ENCODE measurements at places on chromosomes 12 and 14. TPM values are rescaled to one million over a fixed set of nuclear protein-coding genes. Genes with fewer than 3 reads are reported as not detected.

DNAH10 gene
- total RNA-seq = 25.1 TPM

CAPS2 gene
- 35.6 TPM for total RNA-seq

ITGB7 gene
- 4.1 TPM for total RNA-seq

DNA sequence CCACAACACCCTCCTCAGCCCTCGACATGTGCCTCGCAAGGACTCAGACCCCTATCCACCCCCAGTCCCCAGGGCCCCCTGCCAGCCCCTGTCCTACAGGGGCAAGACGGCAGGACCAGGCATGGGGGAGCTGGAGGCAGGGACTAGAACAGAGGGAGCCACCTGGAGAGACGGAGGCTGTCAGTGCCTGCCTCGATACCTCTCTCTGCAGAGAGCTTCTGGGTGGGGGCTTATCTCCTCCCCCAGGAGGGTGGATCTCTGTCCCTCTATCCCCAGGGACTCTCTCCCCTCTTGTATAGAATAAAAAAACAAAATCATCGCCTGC lies 2.0 kb upstream of the CPNE6 start:
- H3K27me3 ChIP-seq = no peaks in the 10 kb centered on the region
- DNase-seq = no peak
- H3K36me3 ChIP-seq = no peaks in the 10 kb centered on the region
- H3K4me1 ChIP-seq = peaks cover 4% of the 10 kb centered on the region

DNA sequence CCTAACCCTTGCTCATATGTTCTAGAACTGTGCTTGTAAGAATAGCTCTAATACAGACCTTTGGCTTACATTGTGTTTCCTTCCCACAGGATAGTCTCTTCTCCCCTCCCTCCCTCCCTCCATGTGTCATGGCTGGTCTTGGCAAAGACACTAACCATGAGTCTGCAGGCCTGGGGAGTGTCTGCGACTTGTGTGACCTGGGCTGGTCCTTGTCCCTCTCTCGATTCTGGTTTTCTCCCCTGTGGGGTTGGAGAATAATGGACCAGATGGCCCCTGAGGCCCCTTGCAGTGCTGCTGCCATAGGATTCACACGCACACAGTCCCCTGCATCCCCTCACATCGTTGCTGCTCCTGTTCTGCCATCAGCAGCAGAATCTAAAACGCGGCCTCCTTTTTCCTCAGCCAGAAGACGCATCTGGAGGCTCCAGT lies 30.3 kb downstream of the DEGS2 start:
- H3K4me1 ChIP-seq = peaks cover 6% of the 10 kb centered on the region
- no peak overlapping the region for H3K27ac ChIP-seq
- peaks cover 23% of the 10 kb centered on the region for H3K36me3 ChIP-seq
- no peak overlapping the region for H3K4me3 ChIP-seq
- H3K27me3 ChIP-seq = no peaks in the 10 kb centered on the region

GRCh38 chr14:98963610-98964009 lies 308.4 kb downstream of the BCL11B start:
- no peaks in the 10 kb centered on the region for H3K36me3 ChIP-seq
- H3K27ac ChIP-seq = no peak overlapping the region
- no peak for DNase-seq

DNA sequence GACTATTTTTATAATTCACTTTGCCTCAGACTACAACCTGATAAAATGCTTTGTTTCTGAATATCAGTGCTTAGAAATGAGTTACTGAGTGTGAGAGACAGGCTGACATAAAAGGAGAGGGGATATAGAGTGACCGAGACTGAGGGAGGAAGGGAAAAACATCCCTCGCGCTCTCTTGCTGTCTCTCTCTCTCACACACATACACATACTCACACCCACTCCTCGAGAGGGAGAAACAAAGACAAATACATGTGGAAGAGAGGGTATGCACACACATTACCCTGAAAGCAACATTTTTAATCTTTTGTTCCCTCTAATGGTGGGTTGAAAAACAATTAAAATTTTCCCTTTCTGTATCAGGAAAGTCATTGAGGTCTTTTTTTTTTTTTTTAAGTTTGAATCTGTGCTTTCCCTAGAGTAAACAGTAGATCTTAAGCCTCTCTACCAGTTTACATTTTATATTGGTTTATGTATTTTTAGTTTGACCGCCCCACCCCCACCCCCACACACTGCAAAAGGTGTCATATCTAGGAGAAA lies 45.3 kb downstream of the FRS2 start:
- H3K4me3 ChIP-seq = no peak overlapping the region
- H3K4me1 ChIP-seq = peaks cover 18% of the 10 kb centered on the region
- no peak overlapping the region for H3K27ac ChIP-seq
- H3K27me3 ChIP-seq = no peaks in the 10 kb centered on the region
- H3K36me3 ChIP-seq = no peaks in the 10 kb centered on the region
- DNase-seq = no peak

DNA sequence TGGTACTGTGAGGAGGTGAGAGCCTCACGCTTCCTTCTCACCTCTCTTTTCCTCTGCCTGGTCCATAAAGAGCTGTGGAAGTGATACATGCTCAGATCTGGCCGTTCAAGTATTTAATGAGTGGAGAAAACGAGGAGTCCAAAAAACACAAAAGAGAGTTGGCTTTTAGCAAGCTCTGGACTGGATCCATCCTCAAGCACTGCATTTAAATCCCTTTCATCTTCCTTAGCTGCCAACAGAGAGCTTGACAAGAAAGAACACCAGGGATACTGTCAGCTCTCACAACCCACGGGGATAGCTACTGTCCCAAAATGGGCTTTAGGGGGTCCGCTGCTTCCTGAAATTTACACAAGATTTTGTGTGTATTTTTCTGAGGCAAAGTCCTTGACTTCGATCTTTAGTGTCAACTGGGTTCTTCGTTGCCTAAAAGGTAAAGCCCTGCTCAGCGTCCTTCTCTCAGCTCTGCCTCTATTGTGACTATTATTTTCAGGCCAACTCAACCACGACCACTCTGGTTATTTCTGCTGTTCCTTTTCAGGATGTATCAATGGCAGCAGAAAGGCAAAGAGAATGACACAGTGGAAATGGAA lies 120.9 kb downstream of the TMTC1 start:
- no peaks in the 10 kb centered on the region for H3K4me1 ChIP-seq
- H3K36me3 ChIP-seq = no peaks in the 10 kb centered on the region
- no peak for DNase-seq
- H3K27me3 ChIP-seq = no peaks in the 10 kb centered on the region
- no peak overlapping the region for H3K4me3 ChIP-seq

Measured in upper lobe of left lung (tissue), 6 donors.